Large intestine (tissue), 12 donors: ENCODE measurements at places on chromosomes 16 and 17. TPM values are rescaled to one million over a fixed set of nuclear protein-coding genes. Genes with fewer than 3 reads are reported as not detected.

GRCh38 chr16:23557779-23558702, 514 bp downstream of the UBFD1 start:
- no peak for DNase-seq

GRCh38 chr17:4908301-4908700, 5.4 kb upstream of the CHRNE start:
- no peak for DNase-seq

- DNase-seq = no peak
Observed at GRCh38 chr17:28520687-28521086, 14.5 kb downstream of the FOXN1 start.

DNA sequence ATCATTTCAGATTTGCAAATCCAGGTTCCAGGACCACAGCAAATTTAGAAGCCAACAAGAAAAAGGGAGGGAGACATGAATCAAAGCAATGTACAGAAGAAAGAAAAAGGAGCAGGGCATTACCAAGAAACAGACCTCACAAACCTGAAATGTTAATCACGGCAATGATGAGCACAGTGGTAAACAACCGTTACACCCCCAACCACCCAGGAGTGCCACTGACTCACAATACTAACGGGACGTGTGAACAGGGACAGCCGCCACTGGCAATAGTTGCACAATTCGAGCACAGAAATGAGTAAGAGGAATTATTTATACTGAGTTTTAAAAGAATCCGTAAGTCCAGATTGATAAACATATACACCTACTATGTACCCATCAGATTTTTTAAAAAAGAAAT, 13.8 kb downstream of the USP22 start:
- no peak for DNase-seq

DNA sequence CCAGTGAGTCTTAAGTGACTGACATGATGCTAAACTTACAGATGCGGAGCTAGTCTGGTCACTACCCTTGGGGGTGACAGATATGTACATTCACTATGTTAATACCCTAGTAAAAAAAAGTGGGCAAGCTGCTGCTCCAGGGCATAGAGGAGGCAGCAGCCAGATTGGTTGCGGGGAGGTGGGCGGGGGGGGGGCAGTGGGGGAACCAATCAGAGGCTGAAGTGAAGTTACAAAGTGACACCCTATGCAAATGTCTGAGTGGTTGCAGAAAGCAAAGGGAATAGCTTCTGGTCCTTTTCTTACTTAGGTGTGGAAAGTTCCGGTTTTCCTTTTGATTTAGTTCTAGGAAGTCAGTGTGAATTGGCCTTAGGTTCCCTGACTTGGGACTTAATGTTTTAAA, 12.1 kb downstream of the NDEL1 start:
- no peak for DNase-seq

- DNase-seq = no peak
Observed at GRCh38 chr17:13933441-13934276, 135.6 kb upstream of the COX10 start.

DNA sequence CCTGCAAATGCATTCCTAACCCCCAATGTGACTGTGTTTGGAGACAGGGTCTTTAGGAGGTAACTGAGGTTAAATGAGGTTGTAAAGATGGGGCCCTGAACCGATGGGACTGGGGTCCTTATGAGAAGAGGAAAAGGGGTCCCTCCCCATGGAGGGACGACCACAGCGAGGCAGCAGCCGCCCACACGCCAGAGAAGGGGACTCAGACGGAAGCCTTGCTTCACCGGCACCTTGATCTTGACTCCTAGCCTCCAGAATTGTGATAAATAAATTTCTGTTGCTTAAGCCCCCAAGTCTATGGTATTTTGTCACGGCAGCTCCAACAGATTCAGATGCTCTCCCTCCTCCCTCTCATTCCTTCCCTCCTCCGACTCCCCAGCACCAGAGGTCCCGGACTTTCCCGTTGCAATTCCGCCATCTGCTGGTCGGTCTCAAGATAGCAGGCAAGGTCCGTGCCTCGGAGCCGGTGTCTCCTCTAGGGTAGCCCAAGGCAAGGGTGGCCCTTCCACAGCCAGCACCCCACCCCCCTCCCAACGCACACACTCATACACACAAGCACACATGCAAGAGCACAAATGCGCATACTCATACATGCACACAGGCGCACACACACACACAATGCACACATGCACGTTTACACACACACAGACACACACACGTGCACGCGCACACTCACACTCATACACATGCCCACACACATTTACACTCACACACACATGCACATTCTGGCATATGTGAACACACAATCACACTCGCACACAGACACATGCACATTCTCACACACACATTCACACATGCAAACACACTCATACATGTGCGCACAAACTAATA, 23.1 kb upstream of the C16orf78 start:
- DNase-seq = peak; percentile 29

- DNase-seq = no peak
Observed at GRCh38 chr16:85196976-85197375, 84.7 kb upstream of the CIBAR2 start.

DNA sequence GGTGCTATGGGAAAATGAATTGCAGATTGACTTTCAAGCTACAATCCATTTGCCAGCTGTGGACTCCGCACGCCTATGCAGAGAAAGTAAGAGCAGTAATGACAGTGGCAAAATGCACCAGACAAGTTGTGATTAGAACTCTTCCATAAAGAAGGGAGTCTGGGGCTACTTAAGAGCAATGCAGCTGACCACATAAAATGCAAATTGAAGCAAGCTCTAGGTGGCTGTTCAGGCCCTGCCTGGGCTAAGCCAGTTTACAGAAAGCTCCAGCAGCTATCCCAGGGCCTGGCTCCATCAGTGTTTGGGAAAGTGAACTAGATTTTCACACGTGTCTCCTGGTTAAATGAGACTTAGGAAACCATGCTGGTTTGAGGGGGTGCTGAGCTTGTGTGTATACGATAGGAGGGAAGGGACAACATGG, 2.2 kb upstream of the MAP2K6 start:
- DNase-seq = no peak

GRCh38 chr17:50684612-50685333, 22.9 kb downstream of the ANKRD40 start:
- peak; percentile 76 for DNase-seq

DNA sequence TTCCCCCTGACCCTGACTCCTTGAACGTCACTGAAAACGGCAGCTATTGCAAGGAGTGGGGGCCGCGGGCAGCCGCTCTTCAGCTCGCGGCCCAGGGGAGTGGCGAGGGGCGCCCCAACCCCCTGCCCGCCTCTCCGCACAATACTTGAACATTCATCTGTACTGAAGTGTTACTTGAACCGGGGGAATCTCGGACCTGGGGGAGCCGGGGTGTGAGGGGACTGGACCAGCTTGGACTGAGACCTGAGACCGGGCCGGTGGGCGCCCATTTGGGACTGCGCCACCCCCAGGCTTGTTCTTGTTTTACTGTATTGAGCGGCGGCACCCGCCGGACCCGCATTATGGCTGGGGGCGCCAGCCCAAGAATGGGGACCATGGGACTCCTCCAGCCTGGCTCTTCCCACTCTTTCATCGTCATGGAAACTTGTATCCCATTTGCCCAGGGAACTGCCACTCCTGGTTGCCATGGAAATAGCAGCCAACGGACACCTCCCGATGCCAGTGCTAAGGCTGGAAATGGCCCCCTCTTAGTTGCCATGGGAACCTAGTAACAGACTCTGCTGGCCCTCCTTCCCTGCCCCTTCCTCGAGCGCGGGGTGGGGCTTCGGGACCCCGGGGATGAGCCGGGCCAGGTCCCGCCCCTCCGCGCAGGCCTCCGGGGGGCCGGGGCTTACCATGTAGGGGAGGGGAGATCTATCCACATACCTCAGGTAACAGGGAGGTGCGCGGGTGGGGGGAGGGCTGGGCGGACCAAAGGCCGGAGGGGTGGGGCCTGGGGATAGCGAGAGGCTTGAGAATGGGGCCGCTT, 805 bp upstream of the ORAI3 start:
- DNase-seq = peak; percentile 98

DNA sequence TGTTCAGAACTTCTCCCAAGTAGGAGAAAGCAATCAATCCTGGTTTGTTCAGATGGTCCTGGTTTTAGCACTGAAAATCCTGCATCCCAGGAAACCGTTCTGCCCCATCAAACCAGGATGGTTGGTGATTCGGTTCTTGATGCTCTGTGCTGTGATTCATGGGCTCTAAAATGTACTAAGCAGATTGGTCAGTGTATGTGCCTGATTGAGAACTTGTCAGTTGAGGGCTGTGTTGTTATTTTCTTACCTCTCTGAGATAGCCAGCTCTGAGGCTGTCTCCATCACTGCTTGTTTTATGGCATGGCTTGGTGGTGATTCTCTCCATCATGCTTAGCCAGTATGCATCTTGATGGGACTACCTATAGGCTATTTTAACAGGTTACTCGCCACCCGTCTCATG, 246.9 kb upstream of the RBFOX1 start:
- no peak for DNase-seq

DNA sequence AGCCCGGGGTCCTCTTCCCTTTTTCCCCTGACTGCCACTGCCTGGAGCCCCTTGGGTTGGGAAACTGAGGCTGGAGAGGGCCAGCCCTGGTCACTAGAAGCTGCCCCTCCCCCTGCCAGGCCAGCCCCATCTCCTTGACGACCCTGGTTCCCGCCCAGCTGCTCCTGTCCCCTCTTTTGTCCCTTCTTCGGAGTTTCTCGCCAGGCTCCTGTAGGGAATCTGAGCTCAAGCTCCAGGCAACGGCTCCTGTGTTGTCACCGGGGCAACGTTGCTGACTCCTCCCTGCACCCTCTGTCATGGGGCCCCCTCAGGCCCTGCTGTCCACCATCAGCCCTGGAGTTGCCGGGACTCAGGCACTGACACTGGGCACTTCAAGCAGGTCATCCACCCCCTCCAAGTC, 5.7 kb downstream of the LLGL1 start:
- no peak for DNase-seq

- peak; percentile 95 for DNase-seq
Observed at GRCh38 chr16:19879241-19879792, 5.3 kb downstream of the GPRC5B start.

- DNase-seq = no peak
Observed at GRCh38 chr17:39399791-39400190, 1.6 kb downstream of the FBXL20 start.

Gene KIF19
- polyA plus RNA-seq = 5.7 TPM

Gene CEP295NL
- 0.24 TPM for polyA plus RNA-seq

Gene GJC1
- polyA plus RNA-seq = 8.2 TPM

Gene ENPP7
- 136 TPM for polyA plus RNA-seq

Gene HS3ST6
- 0.04 TPM for polyA plus RNA-seq

Gene GGT6
- polyA plus RNA-seq = 2.7 TPM

Gene SULT1A4
- polyA plus RNA-seq = 203 TPM

Gene GNG13
- polyA plus RNA-seq = 0.81 TPM

Gene CCL4L2
- 6.9 TPM for polyA plus RNA-seq

Gene IGSF6
- 7.4 TPM for polyA plus RNA-seq
